ENCODE measurements at places on chromosomes 3 and 15.

DNA sequence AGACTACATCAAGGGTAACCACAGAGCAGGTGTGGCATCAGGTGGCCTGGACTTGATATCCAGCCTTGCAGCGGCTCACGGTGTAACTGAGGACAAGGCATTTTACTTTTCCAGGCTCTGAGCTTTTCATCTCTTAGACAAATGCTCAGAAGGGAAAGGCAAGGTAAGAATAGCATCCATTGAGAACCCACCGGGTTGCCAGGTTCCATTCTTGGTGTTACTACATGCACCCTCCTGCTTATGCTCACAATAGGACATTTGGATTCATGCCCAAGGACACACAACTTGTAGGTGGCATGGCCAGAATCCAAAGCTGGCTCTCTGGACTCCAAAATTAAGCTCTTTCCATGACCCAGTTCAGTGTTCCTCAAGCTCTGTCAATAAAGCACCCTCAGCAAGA is 85.5 kb downstream of the CCNL1 start:
- DNase-seq, result no peak

DNA sequence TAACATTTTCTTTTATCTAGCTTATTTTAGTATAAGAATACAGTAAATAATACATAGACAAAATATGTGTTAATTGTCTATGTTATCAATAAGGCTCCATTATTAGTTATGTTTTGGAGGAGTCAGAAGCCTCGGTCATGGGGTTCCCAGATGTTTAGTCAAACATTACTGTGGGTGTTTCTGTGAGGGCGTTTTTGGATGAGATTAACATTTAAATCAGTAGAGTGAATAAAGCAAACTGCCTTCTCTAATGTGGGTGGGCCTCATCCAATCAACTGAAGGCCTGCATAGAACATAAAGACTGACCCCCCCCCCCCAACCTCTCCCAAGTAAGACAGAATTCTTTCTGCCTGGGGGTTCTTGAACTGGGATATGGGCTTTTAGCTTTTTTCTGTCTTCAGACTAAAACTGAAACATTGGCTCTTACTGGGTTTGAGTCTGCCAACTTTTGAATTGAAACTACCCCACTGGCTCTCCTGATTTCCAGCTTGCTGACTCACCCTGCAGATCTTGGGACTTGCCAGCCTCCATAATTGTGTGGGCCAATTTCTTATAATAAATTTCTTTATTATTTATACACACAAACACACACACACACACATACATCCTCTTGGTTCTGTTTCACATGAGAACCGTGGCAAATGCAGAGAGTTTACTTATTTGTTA is 192.0 kb downstream of the TPRG1 start:
- DNase-seq, result peak; percentile 11

- peak; percentile 15 for DNase-seq
These were observed 180.2 kb upstream of the CBLB start for GRCh38 chr3:106048946-106049481.

DNA sequence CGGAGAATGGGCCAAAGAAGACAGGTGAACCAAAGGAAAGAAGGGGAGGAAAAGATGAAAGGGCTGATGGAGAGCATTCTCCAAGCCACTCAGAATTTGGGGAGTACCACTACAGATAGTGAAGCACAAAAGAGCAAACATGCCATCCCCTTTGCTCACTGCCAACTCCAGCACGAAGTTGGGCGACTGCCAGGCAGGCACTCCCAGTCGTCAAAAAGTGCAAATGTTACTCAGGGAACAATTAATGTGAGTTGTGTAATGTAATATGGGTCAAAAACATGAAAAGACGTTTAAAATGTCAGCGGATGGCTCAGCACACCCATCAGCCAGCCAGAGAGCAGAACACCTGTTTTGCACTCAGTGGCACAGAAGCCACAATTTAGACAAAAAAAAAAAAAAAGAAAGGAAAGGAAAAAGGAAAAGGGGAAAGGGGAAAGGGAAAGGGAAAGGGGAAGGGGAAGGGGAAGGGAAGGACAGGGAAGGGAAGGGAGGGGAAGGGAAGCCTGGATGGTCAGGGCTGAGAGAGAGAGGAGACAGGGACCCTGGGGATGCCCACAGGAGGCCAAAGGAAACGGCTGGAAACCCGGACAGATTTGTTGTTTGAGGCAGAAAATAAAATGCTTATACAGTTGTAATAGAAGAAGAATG is 82.7 kb downstream of the COL8A1 start:
- no peak for DNase-seq

Measured in iris pigment epithelial cell (primary cell).